ENCODE measurements at places on chromosomes 13 and 19.

GRCh38 chr19:7617735-7618134 is 11.6 kb downstream of the XAB2 start:
- DNase-seq = no peak

GRCh38 chr13:111047326-111047725 is 67.8 kb upstream of the ARHGEF7 start:
- no peak for DNase-seq

DNA sequence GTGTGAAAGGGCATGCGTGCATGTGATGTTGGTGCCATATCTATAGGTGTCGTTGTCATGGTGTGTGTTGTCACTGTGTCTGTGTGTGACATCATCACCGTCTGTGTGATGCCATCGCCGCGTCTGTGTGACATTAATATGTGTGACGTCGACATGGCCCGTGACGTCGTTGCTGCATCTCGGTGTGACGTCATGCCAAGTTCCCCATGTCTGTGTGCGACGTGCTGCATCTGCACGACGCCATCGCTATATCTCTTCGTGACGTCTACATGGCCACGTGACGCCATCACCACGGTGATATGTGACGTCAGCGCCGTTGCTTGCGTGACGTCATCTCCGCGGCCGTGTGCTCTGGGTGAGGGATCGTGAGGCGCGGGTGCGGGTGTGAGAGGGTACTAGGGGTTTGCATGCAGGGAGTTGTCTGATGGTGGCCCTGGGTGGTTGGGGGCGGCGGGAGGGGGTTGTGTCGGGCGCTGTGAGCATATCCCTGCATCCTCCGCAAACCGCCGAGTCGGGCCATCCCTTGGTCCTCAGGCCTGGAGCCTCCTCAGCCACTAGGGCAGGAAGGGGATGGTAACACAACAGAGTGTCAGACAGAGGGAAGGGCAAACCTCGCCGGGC is 14.6 kb downstream of the GTPBP3 start:
- no peak for DNase-seq

GRCh38 chr19:37928527-37929286 is 21.7 kb downstream of the SIPA1L3 start:
- no peak for DNase-seq

GRCh38 chr13:33911521-33911920 is 93.6 kb downstream of the RFC3 start:
- no peak for DNase-seq

DNA sequence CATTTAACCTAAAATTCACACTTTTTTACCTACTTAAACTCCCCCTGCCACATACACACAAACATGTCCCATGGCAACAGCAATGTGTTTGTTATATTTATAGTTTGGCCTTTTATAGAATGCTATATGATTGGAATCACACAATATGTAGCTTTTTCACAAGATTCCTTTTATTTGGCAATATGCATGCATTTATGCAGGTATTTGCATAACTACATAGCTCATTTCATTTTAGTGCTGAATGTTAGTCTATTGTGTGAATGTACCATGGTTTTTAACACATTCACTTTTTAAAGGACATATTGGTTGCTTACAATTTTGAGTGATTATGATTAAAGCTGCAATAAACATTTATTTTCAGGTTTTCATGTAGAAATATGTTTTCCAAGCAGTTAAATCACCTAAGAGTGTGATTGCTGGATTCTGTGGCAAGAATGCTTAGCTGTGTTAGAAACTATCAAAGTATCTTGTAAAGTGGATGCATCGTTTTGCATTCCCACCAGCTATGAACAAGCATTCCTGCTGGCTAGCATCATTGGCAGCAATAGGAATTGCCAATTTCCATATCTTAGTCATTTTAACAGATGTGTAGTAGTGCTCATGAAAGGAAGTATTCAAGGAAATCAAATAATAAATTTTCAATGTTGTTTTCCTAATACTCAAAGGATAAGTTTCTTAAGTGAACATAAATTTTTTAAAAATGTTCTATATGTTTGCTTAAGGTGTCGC is 557.0 kb downstream of the SLITRK1 start:
- no peak for DNase-seq

DNA sequence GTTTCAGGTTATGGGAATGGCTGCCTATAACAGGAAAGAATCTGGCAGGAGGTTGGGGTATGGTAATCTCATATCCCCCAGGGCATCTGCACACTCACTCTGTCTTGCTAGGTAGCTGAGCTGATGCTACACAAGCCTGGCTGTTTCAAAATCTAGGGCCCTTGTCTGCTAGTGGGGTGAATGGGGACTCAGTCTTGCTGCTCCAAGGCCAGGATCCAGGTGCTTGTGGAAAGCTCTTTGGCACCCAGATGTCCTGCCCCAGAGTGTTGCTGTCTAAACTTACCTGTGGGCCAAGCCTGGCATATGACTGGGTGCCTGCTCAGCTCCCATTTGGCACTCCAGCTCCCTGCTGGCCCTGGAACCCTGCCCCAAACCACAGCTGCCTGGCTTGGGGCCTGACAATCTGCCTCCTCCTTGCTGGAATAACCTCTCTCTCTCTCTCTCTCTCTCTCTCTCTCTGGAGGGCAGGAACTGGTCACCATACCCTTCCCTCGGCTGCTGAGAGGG is 158.1 kb upstream of the TSC22D1 start:
- no peak for DNase-seq

DNA sequence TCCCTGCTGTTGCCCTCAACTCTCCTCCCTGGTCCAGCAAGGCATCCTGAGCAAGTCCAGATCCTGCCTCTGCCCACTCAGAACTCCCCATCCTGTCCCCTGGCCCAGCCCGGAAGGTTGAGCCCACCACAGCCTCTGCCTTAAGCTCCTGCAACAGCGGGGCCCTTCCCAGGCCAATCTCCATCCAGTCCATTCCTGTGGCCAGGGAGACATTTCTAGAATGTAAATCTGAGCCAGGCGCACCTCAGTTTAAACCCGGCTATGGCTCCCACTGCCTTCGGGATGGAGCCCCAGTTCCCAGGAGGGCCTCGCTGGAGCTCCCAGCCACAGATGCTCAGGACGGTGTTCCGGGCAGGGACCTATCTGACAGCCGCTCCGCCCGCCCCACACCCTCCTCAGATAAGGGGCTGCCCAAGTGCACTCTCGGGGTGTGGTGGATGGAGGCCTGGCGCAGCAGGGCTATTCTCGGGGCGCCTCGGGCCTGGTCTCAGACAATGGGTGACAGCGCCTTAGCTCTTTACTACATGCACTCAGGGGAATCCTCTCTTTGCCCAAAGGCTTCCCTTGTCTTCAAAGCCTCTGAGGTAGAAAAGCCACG is 5.3 kb downstream of the TRAPPC6A start:
- no peak for DNase-seq

DNA sequence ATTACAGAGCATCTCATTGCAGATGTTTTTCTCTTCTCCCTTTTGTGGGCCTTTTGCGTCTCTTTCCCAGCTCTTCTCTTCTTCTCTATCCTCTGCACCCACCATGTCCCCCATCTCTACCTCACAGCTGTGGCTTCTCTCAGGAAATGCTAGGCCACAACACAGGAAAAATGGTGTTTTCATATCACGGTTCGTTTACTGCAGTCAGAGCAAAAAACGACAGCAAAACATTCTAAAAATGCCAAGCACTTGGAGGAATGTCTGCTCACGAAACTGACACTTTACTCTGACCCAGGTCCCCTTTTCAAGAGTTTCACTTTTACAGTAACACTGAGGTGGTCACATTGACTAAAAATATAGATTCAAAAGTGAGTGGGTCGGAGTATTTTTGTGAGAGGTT is 152.2 kb downstream of the DCT start:
- no peak for DNase-seq

DNA sequence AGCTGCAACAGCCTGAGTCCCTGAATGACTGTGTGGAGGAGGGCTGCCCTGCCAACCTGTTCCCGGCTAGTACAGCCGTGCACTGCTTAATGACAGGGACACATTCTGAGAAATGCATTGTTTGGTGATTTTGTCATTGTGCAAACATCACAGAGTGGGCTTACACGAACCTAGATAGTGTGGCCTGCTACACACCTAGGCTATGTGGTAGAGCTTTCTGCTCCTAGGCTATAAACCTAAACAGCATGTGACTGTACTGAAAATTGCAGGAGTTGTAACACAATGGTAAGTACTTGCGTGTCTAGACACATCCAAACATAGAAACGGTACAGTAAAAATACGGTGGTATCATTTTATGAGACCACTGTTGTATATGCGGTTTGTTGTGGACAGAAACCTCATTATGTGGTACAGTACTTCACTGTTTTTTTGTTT is 35.0 kb downstream of the VASP start:
- no peak for DNase-seq

DNA sequence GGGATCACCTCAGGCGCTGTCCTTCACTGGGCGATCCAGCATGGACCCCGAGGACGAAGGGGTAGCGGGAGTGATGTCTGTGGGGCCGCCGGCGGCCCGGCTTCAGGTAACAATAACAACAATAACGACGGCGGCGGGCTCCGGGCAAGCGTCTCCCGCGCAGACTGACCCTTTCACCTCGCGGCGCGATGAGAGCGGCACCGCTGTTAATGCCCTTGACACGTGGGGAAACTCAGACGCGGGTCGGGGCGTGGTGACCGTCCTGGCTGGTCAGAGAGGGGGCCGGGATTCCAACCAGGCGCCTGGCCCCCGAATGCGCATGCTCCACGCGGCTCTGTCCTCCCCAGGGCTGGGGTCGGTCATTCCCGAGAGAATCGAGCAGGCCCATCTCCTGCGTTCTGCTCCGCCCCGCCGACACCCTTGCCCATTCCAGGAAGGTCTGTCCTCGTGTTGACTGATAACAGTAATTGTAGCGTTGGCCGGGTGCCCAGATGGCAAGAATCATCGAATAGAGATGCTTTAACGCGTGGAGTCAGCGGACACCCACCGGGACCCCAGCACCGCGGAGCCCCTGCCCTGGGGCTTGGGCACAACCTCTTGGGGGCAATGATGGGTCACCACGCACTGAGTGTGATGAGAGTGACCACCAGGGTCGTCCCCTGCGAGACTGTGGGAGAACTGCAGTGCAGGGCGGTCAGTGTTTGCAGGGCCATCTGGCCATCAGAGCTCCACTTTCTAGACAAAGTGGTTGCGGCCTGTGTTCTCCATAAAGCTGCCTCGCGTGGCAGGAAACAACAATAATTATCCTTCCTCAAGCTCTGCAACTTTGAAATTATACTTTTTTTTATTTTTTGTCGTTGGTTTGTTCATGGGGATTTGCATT is 528 bp downstream of the ZNF8 start:
- peak; percentile 48 for DNase-seq

DNA sequence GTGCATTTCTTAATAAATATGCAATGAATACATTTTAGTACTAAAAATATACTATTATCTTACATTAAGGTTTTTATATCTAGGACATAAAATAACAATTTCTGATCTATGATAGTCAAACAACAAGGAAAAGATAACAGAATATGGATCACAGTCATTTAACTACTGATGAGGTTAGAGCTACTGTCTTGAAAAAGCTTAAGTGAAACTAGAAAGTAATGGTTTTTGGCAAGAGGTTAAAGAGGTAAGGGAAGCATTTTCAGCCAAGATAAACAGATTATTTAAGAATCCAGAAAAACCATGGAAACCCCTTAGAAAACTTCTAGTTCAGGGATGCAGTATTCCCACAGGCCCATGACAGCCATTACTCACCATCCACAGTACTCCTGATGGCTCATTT is 787.4 kb downstream of the DACH1 start:
- no peak for DNase-seq

- no peak for DNase-seq
Observed at GRCh38 chr13:108828086-108828815, 198.8 kb downstream of the MYO16 start.

GRCh38 chr13:63983366-63983765 is 2567.7 kb upstream of the PCDH20 start:
- no peak for DNase-seq

GRCh38 chr13:112658808-112659207 is 31.0 kb upstream of the ATP11A start:
- DNase-seq = no peak

DNA sequence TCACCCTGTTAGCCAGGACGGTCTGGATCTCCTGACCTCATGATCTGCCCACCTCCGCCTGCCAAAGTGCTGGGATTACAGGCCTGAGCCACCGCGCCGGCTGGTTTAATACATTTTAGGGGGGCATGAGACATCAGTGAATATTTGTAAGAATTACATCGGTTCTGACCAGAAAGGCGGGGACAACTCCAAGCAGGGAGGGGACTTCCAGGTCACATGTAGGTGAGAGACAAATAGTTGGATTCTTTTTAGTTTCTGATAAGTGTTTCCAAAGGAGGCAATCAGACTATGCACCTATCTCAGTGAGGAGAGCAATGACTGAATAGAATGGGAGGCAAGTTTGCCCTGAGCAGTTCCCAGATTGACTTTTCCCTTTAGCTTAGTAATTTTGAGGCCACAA is 3.7 kb upstream of the ZNF552 start:
- no peak for DNase-seq

- no peak for DNase-seq
Observed at GRCh38 chr13:110129076-110129475, 177.9 kb downstream of the COL4A1 start.

DNA sequence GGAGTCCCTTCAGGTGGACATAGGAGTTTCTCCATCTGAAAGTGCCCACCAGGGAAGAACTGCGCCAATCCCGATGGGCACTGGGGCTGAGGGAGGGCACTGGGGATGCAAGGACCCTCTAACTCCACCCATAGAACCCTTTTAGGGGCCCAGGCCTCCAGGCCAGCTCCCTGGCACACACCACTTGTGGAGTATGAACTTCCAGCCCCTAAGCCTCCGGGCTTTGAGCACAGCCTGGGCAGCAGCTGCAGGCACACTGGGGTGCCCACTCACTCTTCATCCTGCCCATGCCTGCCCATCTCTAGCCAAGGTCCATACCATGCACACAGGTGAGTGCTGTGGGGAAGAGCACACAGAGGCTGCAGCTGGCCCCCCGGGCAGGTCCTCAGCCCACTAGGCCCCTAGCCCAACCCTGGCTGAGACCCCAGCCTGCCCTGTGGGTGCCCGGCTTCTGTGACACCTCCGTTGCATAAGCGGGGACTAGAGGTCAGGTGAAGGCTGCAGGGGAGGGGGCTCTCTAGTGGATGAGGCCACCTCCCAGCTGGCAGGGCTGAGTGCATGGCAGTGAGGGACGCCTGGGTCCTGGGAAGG is 14.6 kb upstream of the SLC7A10 start:
- no peak for DNase-seq

GRCh38 chr19:27794494-27795042 is 1418.4 kb downstream of the UQCRFS1 start:
- no peak for DNase-seq

DNA sequence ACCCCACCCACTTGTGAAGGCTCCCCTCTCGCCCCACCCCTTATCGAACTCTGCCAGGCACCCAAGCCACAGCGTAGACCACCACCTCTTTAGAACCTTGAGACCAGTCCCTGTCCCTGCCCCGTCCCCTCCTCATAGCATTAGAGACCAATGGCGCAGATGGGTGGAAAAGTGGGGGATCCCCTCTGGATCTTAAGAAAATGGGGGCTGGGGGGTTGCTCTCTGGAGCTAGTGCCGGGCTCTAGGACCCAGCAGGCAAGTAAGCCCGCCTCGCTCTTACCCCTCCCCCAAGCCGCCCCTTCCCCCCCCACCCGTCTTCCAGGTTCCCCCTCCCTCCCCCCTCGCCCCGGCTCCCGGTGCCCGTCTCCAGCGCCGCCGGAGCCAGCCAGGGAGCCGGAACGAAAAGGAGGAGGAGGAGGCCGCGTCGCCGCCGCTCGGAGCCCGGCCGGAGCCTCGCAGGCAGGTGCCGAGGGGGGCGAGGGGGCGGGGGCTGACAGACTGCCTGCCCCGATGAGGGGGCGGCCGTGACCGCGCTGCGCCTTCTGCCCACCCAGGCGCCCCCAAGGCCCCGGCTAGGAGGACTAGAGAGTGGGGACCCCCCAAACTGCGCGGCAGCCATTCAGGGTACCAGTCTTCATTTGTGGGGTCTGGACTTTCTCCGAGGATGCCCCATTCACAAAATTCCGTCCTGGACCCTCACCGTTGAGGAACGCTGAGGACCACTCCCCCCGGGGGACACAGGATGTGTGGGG is at the start of gene SPRED3:
Gene SPRED3 (plus strand): TSS at position 349 of the 752 bp plus-strand sequence. CDS start 1,606 bp downstream, outside the sequence.
- no peak for DNase-seq
